ENCODE measurements at places on chromosomes 6 and 20. TPM values are rescaled to one million over a fixed set of nuclear protein-coding genes. Genes with fewer than 3 reads are reported as not detected.

HLA-DOA gene
- total RNA-seq = under 0.01 TPM

GPR6 gene
- not detected for total RNA-seq

CRISP2 gene
- total RNA-seq = not detected

DEFB124 gene
- total RNA-seq = not detected

CDH4 gene
- 0.32 TPM for total RNA-seq

SPAG4 gene
- 4.7 TPM for total RNA-seq

PRELID3B gene
- 53.6 TPM for total RNA-seq

DST gene
- 355 TPM for total RNA-seq

Measured in bronchial smooth muscle cell (primary cell).